CD14-positive monocyte (primary cell): ENCODE measurements at places on chromosomes 4 and X.

DNA sequence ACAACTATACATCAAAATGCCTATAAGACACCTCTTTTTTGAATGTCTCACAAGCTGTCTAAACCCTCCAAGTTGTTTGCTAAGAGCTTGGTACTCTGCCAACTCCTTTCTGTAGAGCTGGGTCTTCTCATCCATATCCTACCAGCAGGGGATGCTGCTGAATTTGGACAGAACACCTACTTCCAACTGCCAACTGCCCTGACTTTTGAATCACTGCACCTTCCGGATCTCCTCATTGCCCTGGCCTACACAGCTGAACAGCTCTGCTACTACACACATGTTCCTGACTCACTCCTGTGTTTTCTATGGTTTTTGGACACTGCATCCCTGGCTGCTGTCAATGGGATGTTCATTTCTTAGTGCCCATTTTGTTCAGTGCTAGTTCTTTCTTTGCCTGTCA is 18.7 kb downstream of the FAM184B start:
- no peak for DNase-seq
- H3K36me3 ChIP-seq, result no peaks in the 10 kb centered on the region
- H3K27me3 ChIP-seq, result no peaks in the 10 kb centered on the region
- H3K4me1 ChIP-seq, result no peaks in the 10 kb centered on the region

- H3K27me3 ChIP-seq, result no peaks in the 10 kb centered on the region
- H3K27ac ChIP-seq, result peak overlapping the region; percentile 88
- H3K4me3 ChIP-seq, result peak overlapping the region; percentile 63
- no peak for DNase-seq
These were observed 16.8 kb upstream of the TBC1D14 start for GRCh38 chr4:6892909-6893202.

DNA sequence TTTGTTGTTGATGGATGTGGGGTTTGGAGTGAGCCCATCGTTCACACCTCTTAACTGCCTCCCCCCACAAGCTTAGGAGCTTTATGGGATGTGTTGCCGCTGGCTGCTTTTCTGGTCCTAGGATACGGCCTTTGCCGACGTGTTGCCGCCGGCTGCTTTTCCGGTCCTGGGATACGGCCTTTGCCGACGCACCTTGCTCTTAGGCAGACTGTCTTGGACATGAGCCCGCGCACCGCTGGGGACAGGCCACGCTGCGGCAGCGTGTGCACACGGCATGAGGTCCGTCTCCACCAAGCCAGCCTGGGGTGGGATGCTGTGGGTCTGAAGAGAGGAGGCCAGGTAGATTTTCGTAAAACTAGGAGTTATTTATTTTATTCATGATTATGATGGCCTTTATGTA is 14.2 kb downstream of the RGS12 start:
- peaks cover 9% of the 10 kb centered on the region for H3K27me3 ChIP-seq
- H3K27ac ChIP-seq, result no peak overlapping the region
- no peak for DNase-seq
- no peaks in the 10 kb centered on the region for H3K36me3 ChIP-seq
- H3K4me1 ChIP-seq, result peaks cover 33% of the 10 kb centered on the region

DNA sequence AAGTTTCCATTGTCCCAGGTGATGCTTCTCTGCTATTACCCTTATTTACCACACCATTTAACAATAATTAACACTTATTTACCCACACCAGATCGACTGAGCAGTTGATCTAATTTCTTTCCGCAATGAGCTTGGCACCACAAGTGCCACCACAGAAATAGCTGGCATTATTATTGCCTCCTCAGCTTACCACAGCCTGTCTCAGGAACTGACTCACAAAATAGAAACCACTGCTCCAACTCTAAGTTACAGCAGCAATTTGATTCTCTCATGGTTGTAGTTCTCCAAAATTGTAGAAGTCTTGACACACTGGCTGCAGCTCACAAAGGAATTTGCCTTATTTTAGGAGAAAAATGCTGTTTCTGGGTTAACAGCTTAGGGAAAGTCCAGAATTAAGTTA is 22.5 kb downstream of the ZNF721 start:
- H3K4me3 ChIP-seq, result peak overlapping the region; percentile 26
- H3K4me1 ChIP-seq, result peaks cover 22% of the 10 kb centered on the region
- H3K27me3 ChIP-seq, result no peaks in the 10 kb centered on the region
- H3K36me3 ChIP-seq, result peaks cover 6% of the 10 kb centered on the region
- no peak for DNase-seq

GRCh38 chr4:143417679-143418403 is 81.2 kb downstream of the GAB1 start:
- peaks cover 20% of the 10 kb centered on the region for H3K36me3 ChIP-seq
- DNase-seq, result no peak
- H3K4me1 ChIP-seq, result no peaks in the 10 kb centered on the region
- no peak overlapping the region for H3K4me3 ChIP-seq

- peaks cover 5% of the 10 kb centered on the region for H3K4me1 ChIP-seq
- DNase-seq, result no peak
- H3K4me3 ChIP-seq, result no peak overlapping the region
These were observed 76.4 kb upstream of the F8A3 start for GRCh38 chrX:155534800-155535199.

DNA sequence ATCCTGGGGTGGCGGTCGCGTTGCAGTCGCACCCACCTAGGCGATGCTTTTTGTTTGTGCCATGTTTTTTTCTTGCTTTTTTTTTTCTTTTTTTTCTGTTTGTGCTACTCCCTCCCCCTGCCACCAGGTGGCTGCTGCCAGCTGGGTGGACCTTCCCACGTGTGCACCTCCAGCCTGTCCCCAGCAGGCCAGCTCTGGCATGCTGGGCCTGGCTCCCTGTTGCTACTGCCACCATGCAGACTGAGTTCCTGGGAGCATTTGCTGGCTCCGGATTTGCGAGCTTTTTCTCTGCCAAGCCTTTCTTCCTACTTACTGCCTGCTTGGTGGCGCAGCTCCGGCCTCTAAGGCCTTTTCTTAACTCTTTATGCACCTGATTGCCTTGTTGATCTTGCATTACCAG is 161.2 kb upstream of the WDFY3 start:
- H3K4me1 ChIP-seq, result no peaks in the 10 kb centered on the region
- H3K27ac ChIP-seq, result no peak overlapping the region
- DNase-seq, result no peak

GRCh38 chrX:77428551-77428950 is 18.6 kb upstream of the FGF16 start:
- DNase-seq, result no peak
- no peak overlapping the region for H3K27ac ChIP-seq

GRCh38 chr4:67291644-67292043 is 253.7 kb downstream of the CENPC start:
- H3K27me3 ChIP-seq, result no peaks in the 10 kb centered on the region
- H3K4me3 ChIP-seq, result no peak overlapping the region
- H3K4me1 ChIP-seq, result no peaks in the 10 kb centered on the region
- DNase-seq, result no peak

DNA sequence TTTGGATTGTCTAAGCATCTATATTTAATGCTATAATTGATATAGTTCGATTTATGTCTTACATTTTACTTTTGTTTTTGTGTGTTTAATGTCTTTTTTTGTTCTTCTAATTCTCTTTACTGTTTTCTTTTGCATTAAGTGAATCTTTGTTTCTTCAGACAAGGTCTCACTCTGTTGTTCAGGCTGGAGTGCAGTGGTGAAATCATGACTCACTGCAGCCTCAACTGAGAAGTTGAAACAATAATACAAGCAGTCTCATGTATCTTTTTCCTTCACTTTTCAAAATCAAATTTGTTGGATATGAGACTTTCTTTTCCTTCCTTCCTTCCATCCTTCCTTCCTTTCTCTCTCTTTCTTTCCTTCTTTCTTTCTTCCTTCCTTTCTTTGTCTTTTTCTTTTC is 1401.6 kb downstream of the ADGRL3 start:
- no peaks in the 10 kb centered on the region for H3K36me3 ChIP-seq
- H3K4me1 ChIP-seq, result no peaks in the 10 kb centered on the region
- H3K27me3 ChIP-seq, result no peaks in the 10 kb centered on the region
- no peak for DNase-seq
- no peak overlapping the region for H3K27ac ChIP-seq

GRCh38 chrX:118569676-118570075 is 74.1 kb downstream of the DOCK11 start:
- H3K4me1 ChIP-seq, result no peaks in the 10 kb centered on the region
- no peak overlapping the region for H3K27ac ChIP-seq

- H3K4me3 ChIP-seq, result no peak overlapping the region
- H3K27ac ChIP-seq, result no peak overlapping the region
- H3K4me1 ChIP-seq, result no peaks in the 10 kb centered on the region
- no peak for DNase-seq
- H3K27me3 ChIP-seq, result no peaks in the 10 kb centered on the region
These were observed 49.4 kb downstream of the UGT2B10 start for GRCh38 chr4:68865188-68865638.

GRCh38 chr4:79540143-79540542 is 132.1 kb upstream of the GK2 start:
- no peak for DNase-seq
- no peak overlapping the region for H3K4me3 ChIP-seq
- no peaks in the 10 kb centered on the region for H3K4me1 ChIP-seq
- no peak overlapping the region for H3K27ac ChIP-seq
- H3K36me3 ChIP-seq, result no peaks in the 10 kb centered on the region
- H3K27me3 ChIP-seq, result no peaks in the 10 kb centered on the region

GRCh38 chr4:39259571-39260330 is 77.4 kb downstream of the WDR19 start:
- no peak for DNase-seq
- no peak overlapping the region for H3K27ac ChIP-seq
- H3K4me3 ChIP-seq, result no peak overlapping the region
- H3K27me3 ChIP-seq, result no peaks in the 10 kb centered on the region

DNA sequence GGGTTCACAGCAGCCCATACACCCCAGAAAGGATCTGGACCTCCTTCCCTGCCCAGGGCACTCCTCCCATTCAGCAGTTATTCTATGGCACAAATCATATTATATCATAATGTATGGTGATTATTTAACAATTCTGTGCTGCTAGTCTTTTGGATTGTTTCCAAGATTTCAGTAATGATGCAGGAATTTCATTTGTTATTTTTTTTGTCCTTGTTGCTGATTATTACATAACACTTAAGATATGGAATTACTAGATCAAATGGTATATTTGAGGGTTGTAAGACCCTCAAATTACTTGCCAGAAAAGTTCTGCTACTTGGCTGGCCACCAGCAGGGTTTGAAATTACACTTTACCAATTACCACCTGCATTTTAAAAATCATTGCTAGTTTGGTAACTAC is 36.4 kb downstream of the QDPR start:
- no peak overlapping the region for H3K4me3 ChIP-seq
- no peaks in the 10 kb centered on the region for H3K36me3 ChIP-seq
- DNase-seq, result no peak
- H3K4me1 ChIP-seq, result peaks cover 15% of the 10 kb centered on the region

GRCh38 chr4:74790652-74791051 is 3.7 kb downstream of the BTC start:
- H3K4me3 ChIP-seq, result no peak overlapping the region
- no peak overlapping the region for H3K27ac ChIP-seq
- H3K27me3 ChIP-seq, result peaks cover 39% of the 10 kb centered on the region
- peaks cover 8% of the 10 kb centered on the region for H3K4me1 ChIP-seq
- DNase-seq, result no peak
- H3K36me3 ChIP-seq, result no peaks in the 10 kb centered on the region

DNA sequence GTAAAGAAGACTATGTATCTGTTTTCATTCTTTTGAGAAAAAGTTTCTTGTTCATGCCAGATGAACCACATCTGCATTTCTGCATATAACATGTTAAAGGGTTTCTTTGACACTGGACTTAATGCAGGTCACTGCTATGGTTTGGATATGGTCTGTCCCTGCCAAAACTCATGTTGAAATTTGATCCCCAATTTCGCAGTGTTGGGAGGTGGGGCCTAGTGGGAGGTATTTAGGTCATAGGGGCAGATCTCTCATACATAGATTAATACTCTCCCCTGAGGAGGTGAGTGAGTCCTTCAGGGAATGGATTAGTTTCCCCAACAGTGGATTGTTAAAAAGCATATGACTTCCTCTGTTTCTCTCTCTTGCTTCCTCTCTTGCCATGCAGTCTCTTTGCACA is 45.9 kb upstream of the TMEM33 start:
- no peaks in the 10 kb centered on the region for H3K36me3 ChIP-seq
- H3K4me3 ChIP-seq, result no peak overlapping the region
- peaks cover 35% of the 10 kb centered on the region for H3K27me3 ChIP-seq
- H3K27ac ChIP-seq, result no peak overlapping the region
- H3K4me1 ChIP-seq, result no peaks in the 10 kb centered on the region

- no peak overlapping the region for H3K27ac ChIP-seq
- no peaks in the 10 kb centered on the region for H3K27me3 ChIP-seq
- DNase-seq, result no peak
- H3K4me1 ChIP-seq, result no peaks in the 10 kb centered on the region
These were observed 107.6 kb upstream of the CBR4 start for GRCh38 chr4:169117591-169118081.

- DNase-seq, result no peak
- peak overlapping the region; percentile 2 for H3K27ac ChIP-seq
- H3K4me1 ChIP-seq, result no peaks in the 10 kb centered on the region
- H3K27me3 ChIP-seq, result no peaks in the 10 kb centered on the region
- no peak overlapping the region for H3K4me3 ChIP-seq
These were observed 12.6 kb downstream of the ANKRD17 start for GRCh38 chr4:73245955-73246354.

DNA sequence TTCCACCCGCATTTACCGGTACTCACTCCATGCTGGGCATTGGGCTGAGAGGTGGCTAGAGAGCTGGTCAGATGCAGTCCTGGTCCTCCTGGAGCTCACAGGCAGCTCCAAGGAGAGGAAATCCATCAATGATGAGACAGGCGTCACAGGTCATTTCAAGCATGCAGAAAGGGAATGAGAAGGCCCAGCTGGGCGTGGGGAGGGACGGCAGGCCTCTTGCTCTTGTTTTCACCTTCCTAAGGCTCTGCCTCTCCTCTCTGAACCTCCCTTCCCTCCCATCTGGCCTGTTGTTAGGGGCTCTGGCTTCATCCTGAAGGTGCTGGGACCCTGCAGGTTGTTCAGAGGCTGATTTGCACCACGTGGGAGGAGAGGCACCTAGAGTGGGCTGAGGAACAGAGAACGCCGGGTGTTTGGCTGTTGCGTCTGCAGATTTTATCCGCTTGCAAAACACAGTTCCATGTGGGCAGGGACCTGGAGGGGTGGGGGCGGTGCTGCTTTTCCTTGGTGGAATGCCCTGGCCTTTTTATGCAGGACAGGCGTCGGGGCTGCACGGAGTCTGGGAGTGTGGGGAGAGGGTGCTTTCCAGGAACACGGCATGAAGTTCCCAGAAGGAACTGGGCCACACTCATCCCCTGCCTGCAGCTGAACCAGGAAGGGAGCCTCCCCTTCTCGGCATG is 81.5 kb upstream of the PSAPL1 start:
- H3K4me3 ChIP-seq, result no peak overlapping the region
- DNase-seq, result no peak
- no peak overlapping the region for H3K27ac ChIP-seq
- no peaks in the 10 kb centered on the region for H3K27me3 ChIP-seq
- H3K4me1 ChIP-seq, result no peaks in the 10 kb centered on the region

DNA sequence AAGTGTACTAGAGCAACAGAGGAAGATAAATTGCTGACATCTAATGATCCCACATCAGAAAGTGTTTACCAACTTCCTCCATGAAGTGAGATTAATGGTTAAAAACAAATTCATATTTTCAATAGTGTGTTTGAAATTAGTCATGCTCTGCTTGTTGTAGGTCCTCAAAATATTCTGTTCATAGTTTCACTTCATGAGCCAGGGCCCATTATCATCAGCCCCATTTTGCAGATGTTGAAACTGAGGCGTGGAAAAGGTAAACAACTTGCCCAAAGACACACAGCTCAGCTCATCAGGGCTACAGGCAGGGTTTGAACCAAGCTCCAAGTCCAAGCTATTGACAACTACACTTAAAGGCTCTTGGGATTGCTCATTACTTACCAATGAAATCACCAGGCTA is 103.5 kb upstream of the PPARGC1A start:
- no peaks in the 10 kb centered on the region for H3K4me1 ChIP-seq
- no peak overlapping the region for H3K4me3 ChIP-seq
- DNase-seq, result no peak

- DNase-seq, result no peak
- no peak overlapping the region for H3K4me3 ChIP-seq
- H3K27ac ChIP-seq, result no peak overlapping the region
- H3K4me1 ChIP-seq, result no peaks in the 10 kb centered on the region
These were observed 77.9 kb downstream of the LUZP4 start for GRCh38 chrX:115367455-115367854.
